ENCODE measurements at places on chromosomes 2 and 18. TPM values are rescaled to one million over a fixed set of nuclear protein-coding genes. Genes with fewer than 3 reads are reported as not detected.

GRCh38 chr18:48100651-48101165 is 170.2 kb upstream of the SMAD2 start:
- H3K27me3 ChIP-seq, result peaks cover 24% of the 10 kb centered on the region
- no peak for DNase-seq
- no peaks in the 10 kb centered on the region for H3K4me1 ChIP-seq
- no peak overlapping the region for H3K27ac ChIP-seq

DNA sequence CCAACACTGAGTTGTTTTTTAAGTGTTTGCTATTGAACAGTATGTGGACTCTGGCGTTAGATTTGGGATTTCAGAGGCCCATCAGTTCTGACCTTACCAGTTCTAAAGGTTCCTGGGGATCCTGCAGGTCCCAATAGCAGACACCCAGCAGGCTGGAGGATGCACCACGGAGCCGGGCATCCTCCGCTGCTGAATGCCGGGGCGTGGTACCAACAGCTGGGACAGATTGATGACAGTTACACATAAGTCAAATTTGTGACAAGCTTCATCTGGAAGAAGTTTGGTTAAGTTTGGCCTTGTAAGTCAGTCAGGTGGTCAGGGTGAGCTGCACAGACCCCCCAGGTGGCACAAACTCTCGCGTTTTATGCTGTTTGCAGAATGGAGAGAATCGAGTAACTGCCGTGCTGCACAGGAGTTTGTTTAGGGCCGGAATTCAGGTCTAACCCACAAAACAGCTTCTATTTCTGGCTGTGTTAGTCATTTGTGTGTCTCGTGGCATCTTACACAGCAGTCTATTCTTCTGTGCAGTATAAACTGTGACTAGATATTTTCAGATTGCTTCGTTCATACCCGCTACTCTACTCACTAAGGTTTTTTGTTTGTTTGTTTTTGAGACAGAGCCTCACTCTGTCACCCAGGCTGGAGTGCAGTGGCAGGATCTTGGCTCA is 19.2 kb downstream of the CTDP1 start:
- peaks cover 43% of the 10 kb centered on the region for H3K36me3 ChIP-seq
- no peak overlapping the region for H3K27ac ChIP-seq
- H3K4me1 ChIP-seq, result peaks cover 6% of the 10 kb centered on the region
- no peak for DNase-seq
- no peaks in the 10 kb centered on the region for H3K27me3 ChIP-seq

DNA sequence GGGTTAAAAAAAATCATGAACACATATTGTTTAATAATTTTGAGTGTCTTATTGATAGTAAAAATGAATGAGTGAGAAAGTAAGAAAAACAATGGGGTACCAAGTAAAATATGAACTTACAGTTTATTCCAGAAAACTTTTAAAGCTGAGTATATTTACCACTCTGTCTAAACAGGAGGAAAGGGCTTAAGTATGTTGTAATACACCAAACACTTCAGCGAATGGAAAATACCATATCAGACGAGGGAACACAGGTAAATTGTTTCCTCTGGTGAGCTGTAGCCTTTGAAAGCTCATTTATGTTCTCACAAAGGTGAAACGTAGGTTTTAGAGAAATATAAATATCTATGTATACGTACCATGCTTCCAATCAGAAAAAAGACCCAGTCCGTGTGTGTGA is 1209.6 kb upstream of the ZEB2 start:
- no peak overlapping the region for H3K27ac ChIP-seq
- no peaks in the 10 kb centered on the region for H3K36me3 ChIP-seq
- no peaks in the 10 kb centered on the region for H3K4me1 ChIP-seq
- no peak overlapping the region for H3K4me3 ChIP-seq

GRCh38 chr2:105042189-105042588 is 4.3 kb downstream of the MRPS9 start:
- H3K27me3 ChIP-seq, result no peaks in the 10 kb centered on the region
- no peak for DNase-seq
- H3K36me3 ChIP-seq, result peaks cover 14% of the 10 kb centered on the region

The ARHGAP28 gene
- not detected for total RNA-seq

The MARCO gene
- not detected for total RNA-seq

Data from activated T-helper 1 cell treated with anti-CD3 and anti-CD28 coated beads, Interleukin-12 subunit alpha, Interleukin-12 subunit beta, Interleukin-2, Interleukin-4 antibody, amounts not matched to agents 30 ng/mL and 10 ng/mL and 1 ng/mL, durations not matched to agents 14 hours and 24 hours and 36 hours (primary cell).